ENCODE measurements at places on chromosomes 12 and 14. TPM values are rescaled to one million over a fixed set of nuclear protein-coding genes. Genes with fewer than 3 reads are reported as not detected.
A peak's percentile ranks its signal among the peaks of the same experiment; 100 is the strongest.

DNA sequence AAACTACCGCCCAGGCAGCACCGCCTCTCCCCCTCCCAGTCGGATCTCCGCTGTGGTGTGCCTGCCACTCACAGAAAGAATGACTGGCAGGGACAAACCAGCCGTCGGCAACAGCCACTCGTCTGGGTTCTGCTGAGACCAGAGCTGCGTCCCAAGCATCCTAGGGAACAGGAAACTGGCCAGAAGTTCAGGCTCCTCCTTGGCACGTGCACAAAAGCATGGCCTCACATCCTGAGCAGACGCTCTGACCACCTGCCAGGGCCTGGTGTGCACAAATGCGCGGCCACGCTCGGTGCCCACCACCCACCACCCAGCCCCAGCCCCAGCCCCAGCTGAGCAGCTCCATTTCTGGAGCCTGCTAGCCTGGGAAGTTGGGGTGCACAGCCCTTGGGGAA, 214.8 kb downstream of the DPF3 start:
- no peak for DNase-seq

GRCh38 chr12:79932357-79932756, 2.5 kb downstream of the PPP1R12A start:
- DNase-seq: no peak

- DNase-seq: no peak
These were observed 77.3 kb upstream of the TMTC2 start for GRCh38 chr12:82609234-82609914.

DNA sequence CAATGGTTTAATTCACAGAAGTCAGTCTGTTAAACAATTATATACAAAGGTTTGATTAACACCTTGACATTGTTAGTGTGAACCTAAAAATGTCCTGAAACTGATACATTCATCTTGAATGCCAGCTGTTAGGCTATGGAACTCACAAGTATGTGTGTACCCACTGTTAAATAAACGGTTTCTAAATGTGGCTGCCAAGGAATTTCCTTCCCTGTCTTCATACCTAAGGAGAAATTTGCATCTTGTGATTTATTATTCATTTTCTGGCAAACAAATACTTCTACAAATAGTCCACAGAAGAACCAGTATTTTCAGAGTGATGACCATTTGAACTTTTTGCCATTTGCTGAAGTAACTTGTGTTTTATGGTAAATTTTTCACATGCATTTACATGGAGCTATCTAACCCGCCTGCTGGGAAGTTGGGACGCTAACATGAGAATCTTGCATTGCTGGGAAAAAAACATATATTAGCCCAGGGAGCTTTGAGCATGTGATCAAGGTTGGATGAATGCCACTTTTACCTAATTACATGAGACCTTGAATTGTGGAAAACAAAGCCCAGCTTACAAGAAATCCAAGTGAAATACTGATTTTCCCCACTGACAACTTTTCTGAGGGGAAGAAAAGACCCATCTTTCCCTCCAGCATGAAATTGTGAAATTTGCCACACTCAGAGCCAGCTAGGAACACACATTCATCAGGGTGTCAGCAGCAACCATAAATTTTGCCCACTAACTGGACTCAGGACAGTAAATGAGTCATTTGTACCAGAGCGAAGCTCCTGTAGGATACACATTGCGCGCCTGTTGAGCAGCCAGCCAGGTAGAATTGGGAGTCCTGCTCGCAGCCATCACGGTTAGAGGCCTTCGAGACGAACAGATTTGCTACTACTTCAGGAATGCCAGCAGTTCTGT, 118.0 kb downstream of the KICS2 start:
- DNase-seq: no peak

- DNase-seq: no peak
These were observed 86.4 kb downstream of the SPPL3 start for GRCh38 chr12:120817559-120818330.

DNA sequence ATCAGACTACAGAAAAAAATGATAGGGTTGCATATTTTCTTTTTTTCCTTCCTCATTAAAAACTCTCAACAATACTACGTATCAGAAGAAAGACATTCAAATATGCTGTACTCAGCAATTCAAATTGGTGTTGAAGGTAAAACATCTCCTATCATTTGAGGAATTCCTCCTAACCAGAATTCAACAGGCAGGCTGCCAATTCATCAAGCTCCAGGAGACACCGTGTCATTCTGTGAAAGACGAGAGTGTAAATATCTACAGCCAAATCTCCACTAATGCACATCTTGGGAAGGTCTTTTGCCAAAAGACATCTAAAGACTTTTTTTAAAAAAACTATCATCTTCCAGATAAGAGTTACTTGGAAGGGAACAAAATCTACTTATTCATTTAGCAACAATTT, 26.6 kb downstream of the NT5DC3 start:
- no peak for DNase-seq

The KRT72 gene
- total RNA-seq: not detected

The LHX5 gene
- not detected for total RNA-seq

DNA sequence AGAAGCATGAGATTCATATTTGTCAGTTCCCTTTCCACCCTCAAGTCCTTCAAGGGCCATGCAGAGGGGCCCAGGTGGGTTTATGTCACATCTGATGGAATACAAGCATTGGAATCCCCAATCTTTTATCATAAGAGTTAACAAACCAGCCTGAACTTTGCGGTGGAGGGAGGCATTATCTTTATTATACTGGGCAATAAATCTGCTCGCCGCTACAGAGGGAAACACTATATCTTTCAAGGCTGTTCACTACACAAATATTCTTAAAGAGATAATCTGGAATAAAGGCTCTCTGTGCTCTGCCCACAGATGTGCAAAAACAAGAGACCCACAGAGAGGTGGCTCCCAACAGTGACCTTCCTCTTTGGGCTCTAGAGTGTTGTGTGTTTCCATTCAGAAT, 153.6 kb upstream of the PLEKHA5 start:
- no peak for DNase-seq

The GYS2 gene
- not detected for total RNA-seq

DNA sequence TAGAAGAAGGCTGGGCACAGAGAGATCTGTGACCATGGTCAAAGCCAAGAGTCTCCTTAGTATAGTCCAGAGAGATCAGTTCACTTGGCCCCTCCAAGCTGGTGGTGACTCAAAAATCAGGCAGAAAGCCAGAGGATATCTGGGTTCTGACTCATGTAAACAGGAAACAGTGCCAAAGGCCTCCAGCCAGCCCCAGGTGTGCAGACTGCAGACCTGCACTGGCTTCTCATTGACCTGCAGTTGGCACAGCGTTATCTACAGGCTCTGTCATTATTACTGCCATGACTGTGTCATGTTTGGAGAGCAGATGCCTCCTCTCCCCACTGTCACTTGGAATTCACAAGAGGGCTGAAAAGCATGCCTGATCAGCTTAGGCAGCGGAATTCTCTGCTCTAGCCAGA, 295.7 kb upstream of the PRKD1 start:
- peak; percentile 15 for DNase-seq

DNA sequence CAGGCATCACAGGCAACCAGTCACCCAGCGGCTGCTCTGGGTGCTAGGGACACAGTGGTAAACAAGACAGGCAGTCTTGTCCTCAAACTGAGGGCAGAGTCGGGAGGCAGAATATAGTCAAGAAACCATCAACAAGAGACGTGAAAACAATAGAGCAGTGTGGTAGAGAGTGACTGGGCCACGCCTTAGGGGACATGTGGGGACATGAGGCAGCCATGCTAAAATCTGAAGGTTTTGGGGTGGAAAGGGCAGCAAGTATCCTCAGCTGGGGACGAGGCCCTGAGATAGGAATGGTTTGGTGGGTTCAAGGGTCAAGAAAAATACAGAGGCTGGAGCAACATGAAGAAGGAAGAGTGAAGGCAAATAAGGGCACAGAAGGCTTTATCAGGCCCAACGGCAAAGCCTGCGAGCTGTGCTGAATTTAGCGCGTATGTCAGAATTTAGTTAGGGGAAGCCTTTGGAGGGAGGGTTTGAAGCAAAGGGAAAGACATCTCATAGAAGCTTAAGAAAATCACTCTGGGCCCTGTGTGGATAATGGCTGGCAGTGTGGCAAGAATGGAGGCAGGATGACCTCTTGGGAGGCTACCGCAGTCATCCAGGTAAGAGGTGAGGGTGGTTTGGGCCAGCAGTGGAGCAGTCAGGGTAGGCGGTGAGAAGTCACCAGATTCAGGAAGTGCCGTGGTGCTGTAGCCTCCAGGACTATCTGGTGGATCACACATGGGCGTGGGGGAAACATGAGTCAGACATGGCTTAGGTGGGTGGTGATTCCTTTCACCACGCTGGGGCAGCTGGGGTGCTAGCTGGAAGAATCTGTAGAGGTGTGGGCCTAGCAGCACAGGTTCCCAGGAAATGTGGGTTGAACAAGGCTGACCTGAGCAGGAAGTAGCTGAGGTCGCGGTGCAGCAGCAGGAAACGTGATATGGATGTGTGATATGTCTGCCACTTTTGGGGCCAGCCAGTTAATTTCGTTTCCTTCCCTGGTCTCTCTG, 3.0 kb downstream of the EVL start:
- peak; percentile 34 for DNase-seq

GRCh38 chr14:55705651-55706364, 125.8 kb downstream of the KTN1 start:
- DNase-seq: no peak

DNA sequence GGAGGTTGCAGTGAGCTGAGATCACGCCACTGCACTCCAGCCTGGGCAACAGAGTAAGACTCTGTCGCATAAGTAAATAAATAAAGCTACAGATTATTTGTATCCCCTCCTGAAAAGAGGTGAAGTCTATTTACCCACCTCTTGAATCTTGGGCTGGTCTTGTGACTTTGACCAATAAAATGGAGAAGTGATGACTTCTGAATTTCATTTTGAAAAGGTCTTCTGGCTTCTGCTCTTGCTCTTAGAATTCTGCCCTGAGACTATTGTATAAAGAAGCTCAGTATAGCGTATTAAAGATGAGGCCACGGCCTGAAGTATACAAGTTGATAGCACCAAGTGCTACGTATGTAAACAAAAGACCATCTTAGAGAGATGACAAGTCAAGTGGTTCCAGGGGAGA, 88.3 kb upstream of the AMN1 start:
- no peak for DNase-seq

The HSPB8 gene
- 129 TPM for total RNA-seq

DNA sequence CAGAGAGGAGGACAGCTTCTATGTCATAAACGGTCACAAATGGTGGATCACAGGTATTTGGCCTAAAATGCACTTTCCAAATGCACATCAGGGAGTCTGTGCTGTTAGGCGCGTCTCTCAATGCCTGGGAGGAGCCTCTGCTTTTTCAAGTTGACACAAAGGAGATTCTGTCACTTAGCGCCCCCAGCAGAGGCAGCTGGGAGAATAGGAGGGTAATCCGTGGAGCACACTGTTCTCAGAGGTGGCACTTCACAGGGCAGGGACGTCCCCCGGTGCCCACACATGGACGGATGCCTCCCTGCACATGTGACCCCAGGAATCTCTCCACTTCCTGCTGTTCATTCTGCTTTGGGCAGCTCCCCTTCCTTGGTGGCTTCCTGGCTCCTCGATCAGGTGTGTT, 19.4 kb upstream of the ALDH2 start:
- DNase-seq: no peak

GRCh38 chr12:54251667-54252284, 28.1 kb downstream of the CBX5 start:
- DNase-seq: no peak

The PLA2G1B gene
- not detected for total RNA-seq

- no peak for DNase-seq
These were observed 89.3 kb downstream of the DUSP6 start for GRCh38 chr12:89262855-89263552.

- no peak for DNase-seq
These were observed 33.0 kb downstream of the LRCOL1 start for GRCh38 chr12:132577191-132577920.

The TRHDE gene
- 34.0 TPM for total RNA-seq

The SLC39A2 gene
- not detected for total RNA-seq

The ALKBH2 gene
- 18.6 TPM for total RNA-seq

DNA sequence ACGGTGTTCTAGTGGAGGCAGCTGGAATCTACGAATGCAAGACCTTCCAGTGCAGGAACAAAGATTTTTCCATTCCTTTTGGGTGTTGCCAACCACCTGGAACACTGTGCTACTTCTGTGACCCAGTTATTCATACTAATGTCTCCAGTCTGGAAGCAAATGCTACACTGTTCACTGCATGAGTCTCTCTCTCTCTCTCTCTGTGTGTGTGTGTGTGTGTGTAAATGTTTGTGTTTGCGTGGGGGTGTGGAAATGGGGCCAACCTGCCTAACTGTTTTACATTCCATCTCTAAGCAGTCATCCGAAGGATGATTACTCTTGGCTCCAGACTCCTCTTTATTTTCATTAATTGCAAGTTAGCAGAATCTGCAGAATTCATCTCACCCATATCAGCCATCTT, 29.9 kb upstream of the YBX3 start:
- no peak for DNase-seq

- DNase-seq: no peak
These were observed 294.1 kb downstream of the RMST start for GRCh38 chr12:97756741-97757140.

DNA sequence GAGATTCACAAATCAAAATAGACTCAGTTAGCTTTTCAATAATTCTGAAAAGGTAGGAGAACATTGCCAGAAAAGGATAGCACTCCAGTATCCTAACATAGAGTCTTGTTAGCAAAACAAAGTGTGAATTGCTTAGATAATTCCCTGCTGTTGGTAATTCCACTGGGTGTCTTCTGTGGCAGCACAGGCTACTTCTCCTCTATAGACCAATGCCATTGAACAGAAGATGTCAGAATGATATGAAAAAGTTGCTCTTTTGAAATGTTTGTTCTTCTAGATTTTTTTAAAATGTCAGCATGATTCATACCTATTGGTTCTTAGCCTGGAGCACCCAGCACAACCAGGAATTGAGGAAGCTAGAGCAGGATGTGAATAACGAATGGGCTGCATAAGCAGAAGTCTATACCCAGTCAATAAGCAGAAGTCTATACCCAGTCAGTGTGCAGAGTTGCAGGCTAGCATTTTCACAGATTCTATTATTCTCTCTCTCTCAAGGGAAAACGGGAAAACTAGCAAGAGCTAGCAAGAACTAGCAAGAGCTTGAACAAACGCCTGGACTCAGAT, 112.8 kb downstream of the SYT1 start:
- no peak for DNase-seq

GRCh38 chr12:67006610-67007009, 262.5 kb upstream of the CAND1 start:
- no peak for DNase-seq

The SLC38A4 gene
- total RNA-seq: not detected

The MYH6 gene
- not detected for total RNA-seq

DNA sequence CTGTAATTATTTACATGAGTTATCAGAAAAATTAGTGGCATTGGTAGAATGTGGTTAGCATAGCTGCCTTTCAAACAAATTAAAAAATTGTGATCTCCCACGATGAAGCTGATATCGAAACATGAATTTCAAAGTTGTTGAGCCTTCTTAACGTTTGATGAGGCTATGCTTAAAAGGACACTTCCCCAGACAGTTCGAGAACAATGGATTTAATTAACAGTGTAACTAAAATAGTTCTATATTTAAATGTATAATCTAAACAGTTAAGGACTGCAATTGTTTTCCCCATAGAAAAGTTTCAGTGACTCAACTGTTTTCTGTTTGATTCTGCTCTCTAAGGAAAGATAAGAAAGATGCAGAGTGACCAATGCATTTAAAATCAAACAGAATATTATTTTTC, 1.6 kb downstream of the CLEC2B start:
- no peak for DNase-seq
